ENCODE measurements at places on chromosomes 12 and 14. TPM values are rescaled to one million over a fixed set of nuclear protein-coding genes. Genes with fewer than 3 reads are reported as not detected.

TAS2R7 gene
- polyA plus RNA-seq, result not detected

LGR5 gene
- polyA plus RNA-seq, result 1.4 TPM

DBX2 gene
- not detected for polyA plus RNA-seq

ATF1 gene
- polyA plus RNA-seq, result 25.0 TPM

CAPS2 gene
- polyA plus RNA-seq, result 5.7 TPM

KRT73 gene
- polyA plus RNA-seq, result not detected

COL2A1 gene
- not detected for polyA plus RNA-seq

WASHC3 gene
- 28.5 TPM for polyA plus RNA-seq

SRGAP1 gene
- 2.6 TPM for polyA plus RNA-seq

DPPA3 gene
- not detected for polyA plus RNA-seq

ALDH1L2 gene
- polyA plus RNA-seq, result 3.4 TPM

TBK1 gene
- polyA plus RNA-seq, result 8.2 TPM

TSPAN31 gene
- 42.8 TPM for polyA plus RNA-seq

GLIPR1L1 gene
- polyA plus RNA-seq, result not detected

KRT75 gene
- not detected for polyA plus RNA-seq

GZMB gene
- not detected for polyA plus RNA-seq

FAM181A gene
- polyA plus RNA-seq, result not detected

KRT78 gene
- polyA plus RNA-seq, result not detected

HOMEZ gene
- 8.7 TPM for polyA plus RNA-seq

TNS2 gene
- polyA plus RNA-seq, result 32.7 TPM

PACS2 gene
- polyA plus RNA-seq, result 27.4 TPM

SLC10A1 gene
- polyA plus RNA-seq, result not detected

TMEM132C gene
- polyA plus RNA-seq, result not detected

ACOT6 gene
- polyA plus RNA-seq, result not detected

PRPH gene
- 1.7 TPM for polyA plus RNA-seq

TAS2R20 gene
- polyA plus RNA-seq, result 0.33 TPM

FAM186B gene
- 0.16 TPM for polyA plus RNA-seq

ISCA2 gene
- polyA plus RNA-seq, result 51.9 TPM

ADGRD1 gene
- polyA plus RNA-seq, result not detected

BEST3 gene
- polyA plus RNA-seq, result 0.75 TPM

FSCB gene
- not detected for polyA plus RNA-seq

GLIPR1L2 gene
- 0.24 TPM for polyA plus RNA-seq

MMP19 gene
- polyA plus RNA-seq, result 5.7 TPM

IAPP gene
- not detected for polyA plus RNA-seq

DCN gene
- 8.9 TPM for polyA plus RNA-seq

ACSM4 gene
- not detected for polyA plus RNA-seq

NYNRIN gene
- polyA plus RNA-seq, result 4.7 TPM

NFATC4 gene
- polyA plus RNA-seq, result 24.9 TPM

KRT5 gene
- polyA plus RNA-seq, result not detected

ALDH2 gene
- 60.4 TPM for polyA plus RNA-seq

DHRS7 gene
- polyA plus RNA-seq, result 54.0 TPM

DAO gene
- polyA plus RNA-seq, result not detected

CPSF6 gene
- 46.2 TPM for polyA plus RNA-seq

GPR162 gene
- polyA plus RNA-seq, result 18.6 TPM

CLEC4D gene
- not detected for polyA plus RNA-seq
